Thoracic aorta endothelial cell (primary cell): ENCODE measurements at places on chromosomes 4 and X. TPM values are rescaled to one million over a fixed set of nuclear protein-coding genes. Genes with fewer than 3 reads are reported as not detected.

HTN1 gene
- total RNA-seq, result not detected in 2 replicates

NLGN4X gene
- under 0.01 TPM in 1 of 2 replicates, not detected in the other for total RNA-seq

LRP2BP gene
- 0.53 and 0.57 TPM in 2 replicates for total RNA-seq

NHS gene
- total RNA-seq, result 0.13 and 0.29 TPM in 2 replicates

CXorf49B gene
- not detected in 2 replicates for total RNA-seq

TMSB15A gene
- total RNA-seq, result 5.9 and 6.0 TPM in 2 replicates

NEIL3 gene
- 14.1 and 18.4 TPM in 2 replicates for total RNA-seq
